Stimulated activated memory B cell treated with anti-CD40 and anti-IgM and Interleukin-4, amounts not matched to agents 10 μg/mL and 1 μg/mL and 100 μg/mL, for 72 hours (primary cell): ENCODE measurements at places on chromosomes 2 and 18.

DNA sequence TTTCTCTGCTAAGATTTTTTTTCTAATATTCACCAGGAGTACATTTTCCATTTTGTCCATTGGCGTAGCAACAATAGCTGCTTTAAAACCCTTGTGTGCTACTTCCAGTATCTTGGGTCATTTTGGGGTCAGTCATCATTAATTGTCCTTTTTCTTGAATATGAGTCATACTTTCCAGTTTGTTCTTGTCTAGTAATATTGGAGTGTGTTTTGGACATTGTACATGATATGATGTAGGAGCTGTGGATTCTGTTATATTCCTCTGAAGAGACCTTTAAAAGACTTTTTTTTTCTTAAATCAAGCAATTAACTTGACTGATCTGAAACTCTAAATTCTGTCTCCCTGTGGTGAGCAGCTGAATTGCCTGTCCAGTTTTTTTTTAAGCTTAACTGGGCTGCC, 40.8 kb downstream of the AGPS start:
- ATAC-seq = no peak

DNA sequence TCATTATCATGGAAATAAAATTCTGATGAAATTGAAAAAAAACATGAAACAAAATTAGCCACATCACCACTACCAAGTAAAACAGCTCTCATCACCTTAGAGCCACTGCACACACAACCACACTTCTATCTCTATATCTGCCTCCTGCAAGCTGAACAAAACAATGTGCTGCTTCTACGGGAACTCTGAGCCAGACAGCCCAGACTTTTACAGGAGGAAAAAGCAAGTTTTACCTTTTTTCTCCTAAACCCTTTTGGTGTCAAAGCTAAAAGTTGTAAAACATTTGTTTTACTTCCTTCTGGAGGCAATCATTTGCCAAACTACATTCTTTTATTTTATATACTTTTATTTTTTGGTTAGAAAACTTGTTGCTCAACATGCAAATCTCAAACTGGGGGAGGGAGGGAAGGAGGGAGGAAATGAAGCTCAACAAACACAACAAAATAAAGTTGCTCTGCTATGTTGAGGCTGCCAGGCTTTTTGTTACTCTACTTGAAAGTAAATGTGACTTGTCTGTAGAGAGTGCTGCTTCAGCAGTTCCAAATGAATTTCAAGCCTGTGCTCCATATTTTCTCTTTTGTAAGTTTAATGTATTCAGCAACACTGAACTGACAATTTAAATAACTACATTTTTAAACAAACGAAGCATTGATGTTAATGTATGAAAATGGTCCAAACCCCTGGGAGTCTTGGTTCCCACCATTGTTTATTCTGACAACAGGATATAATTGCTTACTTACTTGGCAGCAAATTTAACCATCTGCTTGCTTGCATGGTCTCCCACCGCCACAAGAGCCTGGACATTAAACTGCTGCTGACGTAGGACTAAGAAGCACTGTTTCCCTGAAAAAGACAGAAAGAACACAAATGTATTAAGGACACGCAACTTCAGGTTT, 24.5 kb downstream of the DARS1 start:
- no peak for ATAC-seq

DNA sequence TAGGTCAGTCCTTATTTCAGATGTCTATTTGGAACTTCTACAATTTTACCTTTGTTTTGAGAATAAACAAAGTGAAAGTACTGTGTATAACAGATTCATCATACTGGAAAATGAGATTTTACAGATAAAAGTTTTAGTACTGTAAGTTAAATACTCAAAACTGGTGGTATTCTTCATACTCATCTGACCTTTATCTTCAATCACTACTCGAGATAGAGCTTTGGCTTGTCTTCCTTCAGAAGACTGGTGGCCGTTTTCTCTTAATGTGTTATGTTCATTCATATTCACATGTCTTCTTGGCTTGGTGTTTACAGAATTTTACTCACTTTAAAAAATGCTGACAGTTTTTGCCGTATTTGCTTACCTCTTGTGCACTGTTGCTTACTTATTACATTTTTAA, 2.1 kb downstream of the SPOPL start:
- ATAC-seq = no peak

DNA sequence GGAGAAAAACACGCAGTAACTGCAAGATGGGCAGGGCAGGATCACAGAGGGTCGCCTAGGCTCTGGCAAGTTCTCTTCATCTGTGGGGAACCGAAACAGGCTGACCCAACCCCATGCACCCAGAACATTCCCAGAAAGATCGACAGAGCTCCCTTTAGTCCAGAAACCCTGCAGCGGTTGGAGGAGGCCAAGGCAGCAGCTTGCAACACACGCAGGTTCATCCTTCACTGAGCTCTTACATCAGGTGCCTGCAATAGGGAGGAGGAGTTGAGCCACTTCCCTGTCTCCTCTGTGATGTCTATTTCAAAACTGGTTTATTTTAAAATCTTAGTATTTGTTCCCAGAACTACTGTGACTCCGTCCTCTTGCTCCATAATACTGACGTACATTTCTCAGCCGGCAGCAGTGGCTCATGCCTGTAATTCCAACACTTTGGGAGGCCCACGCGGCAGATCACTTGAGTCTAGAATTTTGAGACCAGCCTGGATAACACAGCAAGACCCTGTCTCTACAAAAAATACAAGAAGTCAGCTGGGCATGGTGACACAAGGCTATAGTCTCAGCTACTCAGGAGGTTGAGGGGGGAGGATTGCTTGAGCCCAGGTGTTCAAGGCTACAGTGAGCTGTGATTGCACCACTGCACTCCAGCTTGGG, 11.5 kb upstream of the SLC11A1 start:
- ATAC-seq = no peak

GRCh38 chr18:23188068-23188760, 52.9 kb downstream of the CABLES1 start:
- no peak for ATAC-seq

DNA sequence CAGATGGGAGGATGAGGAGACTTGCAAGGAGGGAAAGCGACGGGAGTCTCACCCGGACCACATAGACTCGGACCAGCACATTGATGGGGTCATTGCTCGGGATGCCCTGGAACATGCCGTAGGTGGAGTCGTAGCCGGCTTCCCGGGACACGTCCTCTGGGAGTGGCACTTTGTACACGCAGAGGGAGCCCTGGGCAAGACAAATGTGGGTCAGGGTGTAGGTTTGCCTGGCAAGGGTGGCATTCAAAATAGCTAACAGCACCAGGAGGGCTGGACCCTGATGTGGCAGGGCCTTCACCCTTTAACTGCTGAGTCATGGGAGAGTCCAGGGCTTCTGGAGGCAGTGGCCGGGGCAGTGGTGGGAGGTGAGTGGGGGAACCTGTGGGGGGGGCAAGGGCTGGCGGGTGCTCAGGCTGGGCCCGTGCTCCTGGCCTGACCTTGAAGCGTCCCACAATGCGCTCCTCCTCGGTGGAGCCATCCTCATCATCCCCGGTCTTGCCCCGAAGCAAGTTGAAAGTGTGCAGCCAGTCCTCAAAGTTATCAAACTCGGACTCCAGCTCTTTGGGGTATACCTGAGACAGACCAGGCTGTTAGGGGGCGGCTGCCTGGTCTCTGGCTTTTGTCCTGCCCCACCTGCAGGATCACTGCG, 11.1 kb downstream of the OTOF start:
- no peak for ATAC-seq
